ENCODE measurements at places on chromosomes 1 and 21. TPM values are rescaled to one million over a fixed set of nuclear protein-coding genes. Genes with fewer than 3 reads are reported as not detected.

DNA sequence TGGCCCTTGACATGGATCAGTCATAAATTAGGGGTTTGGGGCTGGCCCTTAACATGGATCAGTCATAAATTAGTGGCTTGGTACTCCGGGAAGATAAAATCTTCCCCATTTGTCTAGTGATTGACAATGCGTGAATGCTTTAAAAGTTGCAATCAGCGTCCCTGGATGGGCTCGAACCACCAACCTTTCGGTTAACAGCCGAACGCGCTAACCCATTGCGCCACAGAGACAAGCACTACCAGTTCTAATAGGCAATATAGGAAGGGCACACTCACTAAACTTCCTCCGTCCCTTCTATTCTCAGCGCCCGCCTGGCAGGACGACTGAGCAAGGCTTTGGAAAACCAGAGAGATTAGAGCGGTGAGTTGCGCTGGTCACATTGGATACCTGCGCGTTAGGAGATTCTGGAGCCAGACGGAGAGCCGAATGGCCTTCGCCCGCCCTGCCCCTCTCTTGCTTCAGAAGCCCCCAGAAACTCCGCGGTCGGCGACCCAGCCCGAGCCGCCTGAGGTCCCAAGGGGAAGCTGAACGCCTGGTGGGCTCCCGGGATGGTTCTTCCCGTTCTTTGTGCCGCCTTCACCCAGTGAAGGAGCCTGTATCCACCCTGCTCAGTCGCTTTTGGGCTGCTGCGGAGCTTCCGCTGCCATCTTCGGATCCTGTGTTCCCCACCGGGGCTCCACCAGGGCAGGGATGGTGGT is 235.9 kb downstream of the FAM72C start:
- H3K27me3 ChIP-seq = no peaks in the 10 kb centered on the region
- no peak overlapping the region for H3K4me3 ChIP-seq
- H3K27ac ChIP-seq = no peak overlapping the region
- H3K36me3 ChIP-seq = no peaks in the 10 kb centered on the region

DNA sequence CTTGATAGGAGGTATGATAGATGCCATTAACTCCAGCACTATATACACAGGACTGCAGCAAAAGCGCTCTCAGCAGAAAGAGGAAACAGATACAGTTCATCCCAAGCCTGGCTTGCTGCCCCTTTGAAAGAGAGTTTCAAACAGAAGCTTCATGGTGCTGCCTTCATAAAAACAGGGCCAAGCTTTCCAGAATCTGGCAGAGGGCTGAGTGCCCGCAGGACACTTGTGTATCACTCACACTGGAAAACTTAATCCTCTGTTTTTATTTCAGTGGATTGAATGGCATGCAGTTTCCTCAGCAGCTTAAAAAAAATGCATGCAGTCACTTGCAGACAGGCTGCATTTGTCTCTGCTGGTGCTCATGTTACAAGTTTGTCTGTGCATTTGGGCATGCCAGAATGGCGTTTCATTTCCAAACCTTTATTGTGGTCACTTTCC is 40.4 kb downstream of the KCNJ15 start:
- H3K4me1 ChIP-seq = peaks cover 34% of the 10 kb centered on the region
- no peaks in the 10 kb centered on the region for H3K27me3 ChIP-seq
- peak overlapping the region; percentile 68 for H3K27ac ChIP-seq
- no peak for DNase-seq
- H3K4me3 ChIP-seq = no peak overlapping the region

DNA sequence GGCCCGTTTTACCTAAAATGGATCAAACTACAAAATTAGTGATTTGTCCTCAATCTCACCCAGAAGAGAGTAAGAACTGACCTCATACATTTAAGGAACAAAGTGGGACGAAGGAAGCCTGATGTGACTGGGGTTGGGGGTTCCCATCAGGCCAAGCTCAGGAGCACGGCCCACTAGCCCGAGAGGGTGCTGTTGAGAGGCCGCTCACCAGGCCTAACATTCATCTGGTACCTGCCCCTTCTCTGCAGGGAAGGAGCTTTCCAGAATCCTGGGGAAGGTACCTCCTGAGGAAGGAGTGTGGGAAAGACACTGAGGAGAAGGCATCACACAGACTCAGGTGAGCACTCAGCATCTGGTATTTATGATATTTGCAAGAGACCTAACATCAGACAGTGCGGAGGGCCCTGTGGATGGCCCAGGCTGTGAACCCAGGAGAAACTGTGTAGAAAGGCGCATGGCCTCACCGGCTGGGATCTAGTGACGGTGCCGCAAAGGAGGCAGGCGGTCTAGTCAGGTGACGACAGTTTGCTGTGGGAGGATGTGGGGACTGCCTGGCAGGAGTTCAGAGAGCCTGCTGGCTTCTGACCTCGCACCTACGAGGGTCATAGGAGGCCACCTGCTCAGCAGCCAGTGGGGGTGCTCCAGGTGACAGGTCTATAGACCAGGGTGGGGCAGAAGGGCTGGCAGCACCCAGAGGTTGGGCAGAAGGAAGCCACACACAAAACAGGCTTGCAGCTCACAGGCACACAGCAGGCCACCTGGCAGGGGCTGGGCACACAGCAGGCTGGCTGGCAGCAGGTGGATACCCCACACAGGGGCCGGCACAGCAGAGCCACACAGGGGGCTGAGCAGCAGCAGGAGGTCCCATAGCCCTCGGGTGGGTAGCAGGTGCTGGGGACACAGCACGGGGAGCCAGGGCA is 543 bp downstream of the KRTAP12-4 start:
- H3K27me3 ChIP-seq = no peaks in the 10 kb centered on the region
- DNase-seq = peak; percentile 64
- H3K27ac ChIP-seq = no peak overlapping the region
- no peaks in the 10 kb centered on the region for H3K36me3 ChIP-seq

DNA sequence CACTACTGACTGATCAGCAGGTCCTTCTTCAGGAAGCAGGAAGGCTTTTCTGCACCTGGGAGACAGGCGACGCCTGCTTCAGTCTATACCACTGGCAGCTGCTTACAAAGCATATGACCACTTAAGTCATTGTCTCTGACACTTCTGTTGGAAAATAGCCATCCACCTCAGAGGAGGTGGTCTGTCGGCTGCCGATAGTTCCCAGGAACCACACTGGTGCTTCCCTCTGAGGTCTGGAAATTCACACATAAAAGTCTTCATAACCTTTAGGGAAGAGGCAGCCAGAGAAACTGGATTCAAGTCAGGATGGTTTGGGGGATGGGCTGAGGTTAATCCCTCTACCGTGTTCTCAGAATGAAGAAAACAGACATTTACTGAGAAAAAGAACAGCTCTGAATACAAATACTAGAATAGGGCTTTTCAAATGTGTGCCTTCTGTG is 15.6 kb upstream of the SRP9 start:
- no peak overlapping the region for H3K27ac ChIP-seq
- H3K4me1 ChIP-seq = peaks cover 13% of the 10 kb centered on the region
- H3K36me3 ChIP-seq = no peaks in the 10 kb centered on the region
- H3K27me3 ChIP-seq = no peaks in the 10 kb centered on the region

- H3K27ac ChIP-seq = no peak overlapping the region
- H3K27me3 ChIP-seq = no peaks in the 10 kb centered on the region
- no peak for DNase-seq
- no peak overlapping the region for H3K4me3 ChIP-seq
- H3K4me1 ChIP-seq = no peaks in the 10 kb centered on the region
Observed at GRCh38 chr1:155200920-155201319, 6.8 kb downstream of the THBS3 start.

GRCh38 chr21:14382486-14382834 is 486 bp downstream of the HSPA13 start:
- DNase-seq = no peak
- peaks cover 8% of the 10 kb centered on the region for H3K36me3 ChIP-seq
- peak overlapping the region; percentile 93 for H3K4me3 ChIP-seq
- peaks cover 25% of the 10 kb centered on the region for H3K4me1 ChIP-seq

Gene RHD
- not detected for total RNA-seq

- H3K27me3 ChIP-seq = no peaks in the 10 kb centered on the region
- no peaks in the 10 kb centered on the region for H3K4me1 ChIP-seq
- no peak overlapping the region for H3K4me3 ChIP-seq
- no peaks in the 10 kb centered on the region for H3K36me3 ChIP-seq
Observed at GRCh38 chr1:199719156-199719842, 308.2 kb upstream of the NR5A2 start.

Gene ARHGEF16
- 13.1 TPM for total RNA-seq

Gene TRIM45
- 1.9 TPM for total RNA-seq

DNA sequence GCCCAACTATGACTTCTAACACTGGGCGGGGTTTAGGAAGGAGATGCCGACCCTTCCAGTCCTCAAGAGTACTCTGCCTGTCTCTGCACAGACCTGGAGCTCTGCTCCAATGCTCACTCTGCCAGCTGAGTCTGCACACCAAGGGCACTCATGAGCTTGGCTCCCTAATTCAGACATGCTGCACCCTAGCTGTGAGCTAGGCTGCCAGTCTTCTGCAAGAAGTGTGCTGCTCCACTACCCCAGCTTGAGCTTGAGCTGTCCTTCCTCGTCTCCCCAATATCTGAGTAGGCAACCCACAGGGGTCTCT is 13.2 kb downstream of the TP53BP2 start:
- no peaks in the 10 kb centered on the region for H3K27me3 ChIP-seq
- H3K36me3 ChIP-seq = no peaks in the 10 kb centered on the region
- no peak overlapping the region for H3K4me3 ChIP-seq
- H3K4me1 ChIP-seq = peaks cover 51% of the 10 kb centered on the region
- DNase-seq = no peak
- H3K27ac ChIP-seq = peak overlapping the region; percentile 53

DNA sequence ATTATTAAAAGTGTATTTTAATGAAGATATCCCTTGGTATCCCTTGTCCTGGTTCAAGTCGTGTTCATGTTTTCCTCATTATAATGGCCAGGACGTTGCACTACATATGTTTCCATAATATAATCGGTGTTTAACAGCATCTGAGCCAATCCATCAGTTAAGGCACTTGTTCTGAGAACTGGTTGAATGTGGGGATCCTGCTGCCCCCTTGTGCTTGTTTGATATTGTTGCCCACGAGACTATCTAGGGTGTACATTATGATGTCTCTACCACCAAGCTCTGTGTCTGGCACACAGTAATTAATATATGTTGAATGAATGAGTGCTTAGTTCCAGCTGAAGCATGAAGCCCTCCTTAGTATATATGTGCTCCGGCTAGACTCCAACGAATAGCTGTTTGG is 193.0 kb downstream of the CACNA1E start:
- no peak overlapping the region for H3K27ac ChIP-seq
- no peaks in the 10 kb centered on the region for H3K4me1 ChIP-seq
- no peak for DNase-seq
- H3K36me3 ChIP-seq = no peaks in the 10 kb centered on the region
- H3K27me3 ChIP-seq = no peaks in the 10 kb centered on the region

DNA sequence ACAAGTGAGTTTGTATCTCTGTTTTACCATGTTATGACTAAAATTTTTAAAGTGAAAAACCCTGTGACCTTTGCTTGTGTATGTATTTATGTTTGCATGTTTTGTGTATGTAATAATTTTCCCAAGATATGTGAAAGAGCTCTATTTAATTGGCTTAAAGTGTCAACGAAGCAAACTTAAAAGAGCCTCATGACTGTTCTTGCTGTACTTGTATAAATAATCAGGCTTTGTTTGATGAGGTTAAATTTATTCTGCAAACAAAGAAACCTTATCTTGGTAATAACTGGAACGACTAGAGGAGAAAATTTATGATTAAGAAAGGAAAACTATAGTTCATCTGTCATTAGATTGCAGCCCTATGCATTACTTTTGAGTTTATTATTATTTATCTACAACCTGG is 6.6 kb downstream of the GBP7 start:
- no peak overlapping the region for H3K27ac ChIP-seq
- no peaks in the 10 kb centered on the region for H3K4me1 ChIP-seq
- DNase-seq = no peak

DNA sequence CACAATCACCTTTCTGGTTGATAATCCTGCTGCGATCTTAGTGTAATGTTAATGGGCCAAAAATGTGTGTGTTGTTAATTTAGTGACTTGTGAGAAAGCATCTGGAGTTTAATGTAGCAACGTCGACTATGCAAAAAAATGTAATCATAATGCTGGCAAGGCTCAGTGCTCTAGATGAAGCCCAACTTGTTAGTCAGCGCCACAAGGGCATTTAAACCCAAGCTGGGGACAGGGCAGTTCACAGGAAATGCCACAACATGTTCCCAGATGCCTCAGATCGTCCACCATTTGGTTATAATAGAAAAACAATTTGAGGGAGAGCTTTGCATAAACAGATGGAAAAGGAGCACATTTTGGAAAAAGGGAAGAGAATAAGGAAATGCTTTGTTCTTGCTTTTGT is 585.4 kb upstream of the PLXNA2 start:
- H3K36me3 ChIP-seq = no peaks in the 10 kb centered on the region
- no peak for DNase-seq
- no peak overlapping the region for H3K4me3 ChIP-seq
- no peak overlapping the region for H3K27ac ChIP-seq
- no peaks in the 10 kb centered on the region for H3K27me3 ChIP-seq

DNA sequence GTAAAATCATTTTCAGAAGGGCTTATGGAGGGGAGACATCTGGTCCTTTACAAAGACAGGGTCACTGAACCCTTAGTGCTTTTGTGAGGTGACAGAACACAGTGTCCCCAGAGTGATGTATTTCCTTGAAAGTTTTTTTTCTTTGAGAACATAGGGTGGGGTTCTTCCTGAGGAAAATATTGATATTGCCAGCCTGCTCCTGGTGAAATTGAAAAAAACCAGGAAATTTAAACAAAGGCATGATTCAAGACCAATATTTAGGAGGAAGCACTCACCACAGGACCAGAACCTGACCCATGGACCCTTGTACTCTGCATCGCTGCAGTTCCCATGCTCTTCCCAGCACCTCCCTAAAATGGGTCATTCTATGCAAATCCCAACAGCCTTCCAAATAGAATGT is 63.7 kb downstream of the ST6GALNAC3 start:
- H3K36me3 ChIP-seq = no peaks in the 10 kb centered on the region
- peaks cover 17% of the 10 kb centered on the region for H3K4me1 ChIP-seq
- DNase-seq = no peak
- no peaks in the 10 kb centered on the region for H3K27me3 ChIP-seq

DNA sequence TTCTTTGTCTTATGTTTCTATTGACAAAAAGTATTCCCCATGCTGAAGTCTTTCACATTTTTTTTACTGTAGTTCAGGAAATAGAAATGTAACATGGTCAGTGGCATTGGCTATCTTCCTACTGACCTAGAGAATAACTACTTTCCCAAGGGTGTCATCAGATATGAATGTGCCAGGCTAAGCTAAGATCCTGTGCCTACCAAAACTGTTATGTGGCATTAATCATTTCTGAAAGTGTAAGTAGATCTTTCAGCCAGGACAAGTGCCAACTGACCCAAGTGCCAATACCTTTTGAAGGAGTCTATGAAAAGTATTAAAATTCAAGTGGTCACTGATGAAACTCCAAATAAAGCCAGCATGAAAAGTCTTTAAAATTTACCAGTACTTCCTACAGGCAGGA is 165.3 kb downstream of the TNFSF18 start:
- no peaks in the 10 kb centered on the region for H3K27me3 ChIP-seq
- H3K4me3 ChIP-seq = no peak overlapping the region

Gene DNASE2B
- total RNA-seq = 1.5 TPM

GRCh38 chr1:243513726-243514491 is 258.1 kb downstream of the SDCCAG8 start:
- H3K4me3 ChIP-seq = no peak overlapping the region
- H3K27me3 ChIP-seq = no peaks in the 10 kb centered on the region
- H3K4me1 ChIP-seq = no peaks in the 10 kb centered on the region
- DNase-seq = no peak

Gene GCSAML
- total RNA-seq = 3.0 TPM

Gene BARHL2
- not detected for total RNA-seq

Measured in upper lobe of left lung (tissue), 6 donors.